Activated naive CD4-positive, alpha-beta T cell (primary cell): ENCODE measurements at places on chromosomes 3 and 15.

DNA sequence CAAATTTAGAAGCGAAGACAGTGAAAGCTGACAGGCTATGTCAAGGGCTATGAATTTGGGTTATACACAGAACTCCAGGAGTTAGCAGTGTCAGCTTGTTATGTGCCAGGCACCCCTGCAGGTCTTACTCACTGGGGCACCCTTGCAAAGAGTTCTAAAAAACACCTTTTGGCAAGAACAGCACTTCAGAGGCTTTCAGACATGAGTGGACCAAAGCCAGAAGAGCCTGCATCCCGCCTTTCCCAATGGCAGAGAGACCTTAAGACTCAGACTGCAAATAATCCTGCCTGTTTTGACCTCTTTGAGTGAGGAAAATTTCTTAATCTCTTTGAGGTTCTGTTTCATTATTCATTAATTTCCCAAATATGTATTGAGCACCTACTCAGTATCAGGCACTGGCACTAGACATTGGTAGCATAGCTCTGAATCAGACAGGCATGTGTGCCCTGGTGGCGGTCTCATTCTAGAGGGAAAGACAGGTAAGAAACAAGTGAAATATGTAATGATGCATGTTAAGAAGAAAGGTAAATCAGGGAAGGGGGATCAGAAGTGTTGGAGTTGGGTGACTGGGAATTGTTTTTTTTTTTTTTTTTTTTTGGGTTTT, 280.0 kb downstream of the KBTBD8 start:
- DNase-seq: no peak

- DNase-seq: no peak
These were observed 4.1 kb upstream of the NAALADL2 start for GRCh38 chr3:174854987-174855386.

- DNase-seq: no peak
These were observed at the start of gene RBPMS2 for GRCh38 chr15:64775551-64776401. Gene RBPMS2, minus strand, starts transcription at chr15:64775589. Its CDS starts 270 bp downstream, at chr15:64775319.

DNA sequence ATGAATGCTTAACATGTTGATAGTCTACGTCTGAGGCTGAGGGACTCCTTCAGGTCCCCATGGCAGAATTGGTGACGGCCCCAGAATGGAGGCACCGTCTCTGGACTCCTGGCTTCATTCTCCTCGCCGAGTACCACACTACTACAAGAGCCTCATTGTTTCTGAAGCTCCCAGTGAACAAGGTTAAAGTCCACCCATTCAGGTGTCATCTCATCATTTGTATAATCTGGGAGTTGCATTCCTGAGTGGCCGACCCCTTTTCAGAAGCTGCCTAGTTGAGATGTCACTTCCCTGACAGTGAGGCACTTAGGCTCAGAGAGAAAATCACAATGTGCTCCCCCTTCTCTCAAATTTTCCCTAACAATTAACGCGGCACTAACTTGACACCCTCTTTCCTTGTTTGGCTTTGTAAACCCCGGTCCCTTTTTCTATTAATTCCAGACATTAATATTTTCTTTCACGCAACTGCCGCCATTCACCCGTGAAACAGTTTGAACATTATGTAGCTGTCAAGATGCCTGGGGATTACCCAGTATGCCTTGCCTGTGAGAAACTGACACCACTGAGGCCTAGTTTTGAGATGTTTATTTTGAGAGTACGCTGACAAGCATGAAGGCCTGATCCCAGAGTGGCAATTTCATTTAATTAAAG, 105.6 kb downstream of the MCTP2 start:
- DNase-seq: no peak

- no peak for DNase-seq
These were observed 8.1 kb downstream of the XIRP1 start for GRCh38 chr3:39184081-39184967.

DNA sequence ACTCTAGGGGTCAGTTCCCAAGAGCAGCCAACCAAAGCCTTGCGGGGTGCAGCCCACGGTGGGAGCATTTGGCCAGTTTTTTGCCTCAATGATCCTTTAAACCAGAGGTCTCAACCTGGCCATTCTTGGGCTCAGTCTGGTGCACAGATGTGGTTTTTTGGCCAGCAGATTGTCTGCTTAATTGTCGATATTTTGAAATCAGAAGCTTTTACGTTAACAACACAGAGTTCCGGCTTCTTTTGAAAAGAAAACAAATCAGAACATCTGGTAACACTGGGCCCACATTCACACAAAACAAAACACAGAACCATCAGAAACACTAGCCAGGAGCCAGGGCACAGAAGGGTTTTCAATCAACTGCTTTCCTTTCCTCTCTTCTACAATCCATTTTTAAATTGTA, 127.7 kb downstream of the XXYLT1 start:
- DNase-seq: no peak

DNA sequence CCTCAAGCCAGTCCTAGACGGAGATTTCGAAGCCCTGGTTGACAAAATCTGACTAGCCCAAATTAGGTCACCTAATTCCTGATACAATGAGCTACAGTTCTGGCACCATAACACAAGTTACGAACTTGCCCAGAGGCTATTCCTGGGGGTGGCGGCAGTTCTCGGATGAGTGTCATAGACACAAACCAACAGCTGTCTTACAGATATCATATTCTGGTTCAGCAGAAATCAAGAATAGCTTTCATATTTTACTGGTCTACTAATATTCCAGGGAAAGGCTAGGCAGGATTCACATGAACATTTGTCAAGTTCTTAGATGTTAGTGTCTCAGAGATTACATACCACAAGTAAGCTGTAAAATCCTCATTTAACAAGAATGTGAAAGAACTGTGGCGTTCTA, 8.8 kb downstream of the ANAPC13 start:
- DNase-seq: no peak

DNA sequence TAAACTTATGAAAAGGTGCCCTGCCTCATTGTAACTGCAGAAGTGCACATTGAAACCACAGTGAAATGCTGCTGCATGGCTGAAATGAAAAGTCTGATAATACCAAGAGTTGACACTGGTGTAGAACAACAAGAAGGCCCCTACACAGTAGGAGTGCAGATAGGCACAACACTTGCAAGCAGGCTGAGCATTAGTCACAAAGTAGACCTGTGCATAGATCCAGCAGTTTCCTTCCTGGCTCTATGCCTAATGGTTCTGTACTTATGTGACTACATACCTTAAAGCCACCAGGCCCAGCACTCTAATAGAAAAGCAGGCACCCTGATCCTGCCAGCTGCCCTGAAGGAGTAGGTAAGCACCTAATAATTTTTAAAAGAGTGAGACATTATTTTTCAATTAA, 41.8 kb downstream of the PRR23E start:
- no peak for DNase-seq

DNA sequence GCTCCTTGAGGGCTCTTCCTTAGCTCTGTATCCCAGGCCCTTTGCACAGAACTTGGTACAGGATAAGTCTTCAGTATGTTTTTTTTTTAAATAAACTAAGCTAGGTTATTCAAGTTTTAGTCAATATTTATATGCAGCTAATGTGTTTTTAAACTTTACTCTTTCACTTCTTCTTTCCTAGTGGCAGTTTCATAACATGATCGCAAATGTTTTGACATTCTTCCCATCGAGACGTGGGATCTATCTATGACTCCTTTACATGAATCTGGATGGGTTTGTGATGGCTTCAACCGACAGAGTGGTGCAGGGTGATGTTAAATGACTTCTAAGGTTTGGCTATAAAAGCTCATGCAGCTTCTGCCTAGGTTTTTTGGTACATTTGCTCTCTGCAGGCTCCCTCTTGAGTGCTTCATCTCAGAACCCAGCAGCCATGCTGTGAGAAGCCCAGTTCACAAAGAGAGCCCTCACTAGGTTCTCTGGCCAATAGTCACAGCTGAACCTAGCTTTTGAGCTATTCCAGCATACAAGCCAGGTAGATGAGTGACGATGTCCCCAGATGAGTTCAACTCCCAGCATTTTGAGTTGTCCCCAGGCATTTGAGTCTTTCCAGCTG, 13.5 kb upstream of the MECOM start:
- no peak for DNase-seq
